ENCODE measurements at places on chromosomes 2 and 18. TPM values are rescaled to one million over a fixed set of nuclear protein-coding genes. Genes with fewer than 3 reads are reported as not detected.

The BCL11A gene
- not detected for total RNA-seq

The FEV gene
- not detected for total RNA-seq

DNA sequence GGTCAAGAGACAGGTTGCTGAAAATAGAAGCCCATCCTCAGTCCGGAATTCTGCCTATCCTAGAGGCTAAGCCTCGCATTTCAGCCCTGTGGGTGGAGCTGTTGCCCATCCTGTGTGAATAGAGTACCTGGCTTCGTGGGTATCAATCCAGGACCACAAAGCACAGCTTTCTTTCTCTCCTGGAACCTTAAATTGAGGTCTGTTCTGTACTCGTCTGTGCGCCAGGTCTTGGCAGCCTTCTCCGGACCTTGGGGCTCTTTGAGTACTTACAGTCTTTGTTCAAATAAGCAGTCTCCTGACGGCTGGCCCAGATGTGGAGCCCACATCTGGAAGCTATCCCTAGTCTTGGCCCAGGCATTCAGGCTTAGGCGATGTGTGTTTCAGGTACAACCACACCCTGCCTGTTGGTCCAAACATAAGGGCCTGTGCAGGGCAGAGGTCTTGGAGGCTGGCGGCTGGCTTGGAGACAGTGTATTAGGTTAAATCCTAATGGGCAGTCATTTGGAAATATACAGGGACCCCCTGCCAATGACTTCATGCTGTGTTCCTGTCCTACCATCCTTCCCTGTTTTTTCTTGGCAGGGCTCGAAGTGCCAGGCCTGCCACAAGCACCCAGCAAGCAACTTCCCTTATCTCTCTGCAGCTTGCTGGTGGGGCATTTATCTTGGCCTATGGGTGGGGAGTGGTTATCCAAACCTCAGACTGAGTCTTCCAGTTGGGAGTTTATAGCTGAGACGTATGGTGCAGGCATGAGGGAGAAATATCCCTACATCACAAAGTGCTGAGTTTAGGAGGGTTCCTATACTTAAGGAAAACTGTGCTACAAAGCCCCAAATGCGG is 294.1 kb downstream of the BCL2 start:
- H3K36me3 ChIP-seq = no peaks in the 10 kb centered on the region
- no peak for DNase-seq
- H3K4me1 ChIP-seq = no peaks in the 10 kb centered on the region
- H3K27ac ChIP-seq = no peak overlapping the region
- H3K27me3 ChIP-seq = no peaks in the 10 kb centered on the region

GRCh38 chr2:38442643-38443541 is 65.8 kb upstream of the ATL2 start:
- H3K36me3 ChIP-seq = no peaks in the 10 kb centered on the region
- peaks cover 22% of the 10 kb centered on the region for H3K4me1 ChIP-seq
- H3K4me3 ChIP-seq = no peak overlapping the region
- no peak overlapping the region for H3K27ac ChIP-seq
- no peak for DNase-seq
- H3K27me3 ChIP-seq = no peaks in the 10 kb centered on the region

GRCh38 chr2:37623971-37624900 is 47.2 kb downstream of the CDC42EP3 start:
- no peaks in the 10 kb centered on the region for H3K4me1 ChIP-seq
- H3K27me3 ChIP-seq = no peaks in the 10 kb centered on the region
- no peak overlapping the region for H3K27ac ChIP-seq
- no peaks in the 10 kb centered on the region for H3K36me3 ChIP-seq
- no peak for DNase-seq

The KRCC1 gene
- total RNA-seq = 29.8 TPM

GRCh38 chr18:69081846-69082245 is 284.0 kb downstream of the CCDC102B start:
- H3K4me3 ChIP-seq = no peak overlapping the region
- no peaks in the 10 kb centered on the region for H3K27me3 ChIP-seq
- H3K4me1 ChIP-seq = no peaks in the 10 kb centered on the region
- no peaks in the 10 kb centered on the region for H3K36me3 ChIP-seq

The GALNT14 gene
- total RNA-seq = 4.2 TPM

DNA sequence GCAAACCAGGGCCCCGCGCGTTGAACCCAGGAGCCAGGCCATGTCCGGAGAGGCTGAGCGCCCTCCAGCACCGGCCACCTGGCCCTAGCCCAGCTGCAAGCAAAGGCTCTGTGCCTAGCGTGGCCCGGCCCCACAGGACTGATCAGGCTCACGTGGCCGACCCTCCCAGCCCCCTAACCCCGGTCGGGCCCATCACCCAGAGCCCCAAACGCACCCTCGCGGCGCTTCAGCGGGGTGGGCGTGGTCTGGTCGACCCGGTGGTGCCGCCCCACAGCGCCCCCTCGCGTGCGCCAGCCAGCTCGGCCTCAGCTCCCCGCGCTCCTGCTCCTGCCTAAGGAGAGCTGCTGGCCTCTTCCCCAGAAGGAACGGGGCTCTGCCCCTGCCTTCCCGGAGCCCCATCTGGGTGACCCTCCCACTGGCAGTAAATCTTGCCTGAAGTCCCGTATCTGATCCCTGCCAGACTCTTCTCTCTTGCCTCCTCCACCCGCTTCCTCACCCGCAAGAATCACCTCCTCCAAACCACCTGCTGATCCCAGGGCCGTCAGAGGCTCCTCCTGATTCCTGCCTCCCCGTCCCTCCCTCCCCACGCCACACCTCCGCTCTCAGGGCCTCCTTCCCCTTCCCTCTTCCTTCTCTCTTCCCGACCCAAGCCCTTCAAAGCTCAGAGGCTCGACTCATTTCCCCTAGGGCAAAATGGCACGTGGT is 12.3 kb upstream of the TEX51 start:
- H3K36me3 ChIP-seq = no peaks in the 10 kb centered on the region
- H3K4me1 ChIP-seq = no peaks in the 10 kb centered on the region
- peak overlapping the region; percentile 27 for H3K4me3 ChIP-seq

All from tibial nerve (tissue), 4 donors.